ENCODE measurements at places on chromosomes 16 and 17.

GRCh38 chr17:79970576-79971068, 65.0 kb downstream of the TBC1D16 start:
- DNase-seq: no peak

GRCh38 chr17:40963838-40964237, 2.9 kb downstream of the KRT39 start:
- no peak for DNase-seq

GRCh38 chr16:12147681-12148080, 171.1 kb downstream of the SNX29 start:
- no peak for DNase-seq

- no peak for DNase-seq
These were observed 627.8 kb downstream of the KCNJ2 start for GRCh38 chr17:70797166-70797565.

DNA sequence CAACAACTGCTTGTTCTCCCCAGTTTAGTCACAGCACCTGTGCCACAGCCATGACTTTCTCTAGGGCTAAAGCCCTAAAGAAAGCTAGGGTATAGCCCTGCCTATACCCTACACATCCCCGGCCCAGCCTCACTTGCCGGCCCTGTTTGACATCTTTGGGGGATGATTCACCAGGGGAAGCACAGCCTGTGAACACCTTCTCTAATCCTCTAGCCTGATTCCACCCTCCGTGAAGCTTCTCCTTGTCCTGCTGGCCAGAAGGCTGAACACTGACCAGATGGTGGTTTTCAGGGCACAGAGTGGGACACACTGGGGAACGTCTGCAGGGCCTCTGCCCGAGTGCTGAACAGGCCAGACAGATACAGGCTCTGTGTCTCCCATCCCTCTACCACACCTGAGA, 6.0 kb downstream of the CLEC16A start:
- DNase-seq: no peak

DNA sequence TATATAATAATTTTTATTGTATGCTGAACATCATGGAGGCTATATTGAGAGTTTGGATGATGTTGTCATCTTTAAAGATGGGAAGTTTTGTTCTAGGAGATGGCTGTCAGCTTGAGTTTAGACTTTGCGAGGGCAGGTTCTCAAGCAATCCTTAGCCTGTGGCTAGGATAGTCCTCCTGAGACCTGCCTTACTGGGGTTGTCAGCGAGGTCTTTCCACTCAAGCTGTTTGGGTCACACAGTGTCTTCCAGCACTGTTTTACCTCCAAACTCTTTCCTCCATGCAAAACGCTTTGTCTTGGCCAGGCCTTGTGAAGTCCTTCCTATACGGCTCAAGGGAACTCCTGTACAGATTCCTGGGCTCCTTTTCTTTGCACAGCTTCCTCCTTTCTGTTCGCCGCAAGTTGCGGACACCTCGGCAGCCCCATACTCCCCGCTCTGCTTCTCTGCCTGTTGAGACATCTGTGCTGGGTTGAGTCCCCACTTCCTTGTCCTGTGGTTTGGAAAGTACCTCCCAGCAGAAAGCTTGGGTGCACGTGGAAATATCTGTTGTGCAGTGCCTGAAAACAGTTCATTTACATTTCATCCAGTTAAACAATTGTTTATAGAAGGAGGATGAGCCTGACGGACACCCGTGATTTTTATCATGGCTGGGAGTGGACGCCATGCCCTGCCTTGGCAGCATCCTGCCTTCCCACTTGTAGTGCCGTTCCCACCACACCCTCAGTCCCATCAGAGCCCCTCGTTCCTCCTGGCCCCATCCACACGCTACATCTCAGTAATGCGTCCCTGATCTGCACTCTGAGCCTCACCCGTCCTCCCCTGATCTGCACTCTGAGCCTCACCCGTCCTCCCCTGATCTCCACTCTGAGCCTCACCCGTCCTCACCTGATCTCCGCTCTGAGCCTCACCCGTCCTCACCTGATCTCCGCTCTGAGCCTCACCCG, 55.0 kb upstream of the CBFA2T3 start:
- peak; percentile 27 for DNase-seq

- no peak for DNase-seq
These were observed 662 bp upstream of the TUBB3 start for GRCh38 chr16:89922477-89922883.

- DNase-seq: no peak
These were observed 6.7 kb downstream of the ZNF423 start for GRCh38 chr16:49849037-49849753.

GRCh38 chr17:8109661-8110455, 8.5 kb downstream of the ALOXE3 start:
- peak; percentile 65 for DNase-seq

GRCh38 chr17:18267927-18268711, 7.7 kb downstream of the MIEF2 start:
- no peak for DNase-seq

DNA sequence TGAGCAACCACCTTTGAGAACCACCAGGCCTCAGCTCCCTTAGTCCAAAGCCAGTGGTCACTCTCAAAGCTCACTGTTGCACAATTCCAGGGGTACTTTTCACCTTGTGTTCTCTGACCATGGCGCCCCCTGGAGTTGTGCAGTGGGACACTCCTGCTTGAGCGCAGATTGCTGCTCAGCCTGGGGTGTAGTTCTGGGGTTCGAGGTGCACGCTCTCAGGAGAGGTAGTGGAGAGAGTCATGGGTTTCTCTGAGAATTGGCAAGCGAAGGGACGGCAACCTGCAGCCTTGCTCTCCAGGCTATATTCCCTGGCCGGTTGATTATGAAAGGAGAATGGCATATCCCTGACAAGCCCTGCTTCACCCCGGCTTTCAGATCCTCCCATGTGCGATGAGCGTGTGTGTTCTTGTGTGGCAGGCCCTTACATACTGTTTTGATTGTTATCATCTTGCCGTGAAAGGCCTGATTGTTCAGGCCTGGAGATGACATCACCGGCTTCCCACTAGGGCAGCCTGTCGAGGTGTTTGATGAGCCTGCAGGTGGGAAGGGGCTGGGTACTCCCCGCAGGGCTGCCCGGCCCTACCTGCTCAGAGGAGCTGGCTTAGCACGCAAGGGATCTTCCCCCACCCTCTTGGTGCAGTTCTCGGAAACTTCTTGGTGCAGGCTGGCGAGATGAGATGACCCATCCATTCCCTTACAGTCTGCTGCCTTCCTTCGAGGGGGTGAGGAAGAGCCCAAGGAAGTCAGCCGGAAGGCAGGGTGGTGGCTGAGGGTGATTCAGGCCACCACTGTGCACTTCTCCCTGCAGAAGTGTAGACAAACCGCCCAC, 431.2 kb downstream of the SLC39A11 start:
- no peak for DNase-seq

- no peak for DNase-seq
These were observed 127.7 kb downstream of the XYLT1 start for GRCh38 chr16:17343028-17343427.

DNA sequence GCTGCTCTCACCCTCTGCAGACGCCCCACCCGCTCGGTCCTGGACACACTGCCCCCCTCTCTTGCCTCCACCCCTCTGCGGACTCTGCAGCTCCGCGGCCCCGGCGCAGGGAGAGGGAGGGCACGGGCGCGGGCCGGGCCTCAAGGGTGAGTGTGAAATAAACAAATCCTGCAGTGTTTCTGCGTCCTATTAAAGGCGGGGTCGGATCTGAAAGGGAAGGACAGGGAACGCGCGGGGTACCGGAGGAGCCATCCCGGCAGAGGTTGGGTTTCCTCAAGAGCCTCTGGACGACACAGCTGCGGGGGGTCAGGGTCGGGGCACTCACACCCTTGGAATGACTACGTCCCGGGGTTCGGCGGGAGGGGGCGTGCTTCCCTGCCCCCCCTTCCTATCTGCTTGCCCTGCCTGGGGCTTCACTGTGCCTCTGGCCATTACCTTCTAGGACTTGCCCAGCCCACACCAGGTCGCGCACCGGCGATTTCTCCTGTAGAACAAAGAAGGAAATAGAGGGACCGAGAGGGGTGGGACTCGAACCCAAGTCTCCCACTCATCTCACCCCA, 466 bp upstream of the HSF4 start:
- no peak for DNase-seq

- no peak for DNase-seq
These were observed 8.9 kb upstream of the TMEM101 start for GRCh38 chr17:44023545-44024270.

DNA sequence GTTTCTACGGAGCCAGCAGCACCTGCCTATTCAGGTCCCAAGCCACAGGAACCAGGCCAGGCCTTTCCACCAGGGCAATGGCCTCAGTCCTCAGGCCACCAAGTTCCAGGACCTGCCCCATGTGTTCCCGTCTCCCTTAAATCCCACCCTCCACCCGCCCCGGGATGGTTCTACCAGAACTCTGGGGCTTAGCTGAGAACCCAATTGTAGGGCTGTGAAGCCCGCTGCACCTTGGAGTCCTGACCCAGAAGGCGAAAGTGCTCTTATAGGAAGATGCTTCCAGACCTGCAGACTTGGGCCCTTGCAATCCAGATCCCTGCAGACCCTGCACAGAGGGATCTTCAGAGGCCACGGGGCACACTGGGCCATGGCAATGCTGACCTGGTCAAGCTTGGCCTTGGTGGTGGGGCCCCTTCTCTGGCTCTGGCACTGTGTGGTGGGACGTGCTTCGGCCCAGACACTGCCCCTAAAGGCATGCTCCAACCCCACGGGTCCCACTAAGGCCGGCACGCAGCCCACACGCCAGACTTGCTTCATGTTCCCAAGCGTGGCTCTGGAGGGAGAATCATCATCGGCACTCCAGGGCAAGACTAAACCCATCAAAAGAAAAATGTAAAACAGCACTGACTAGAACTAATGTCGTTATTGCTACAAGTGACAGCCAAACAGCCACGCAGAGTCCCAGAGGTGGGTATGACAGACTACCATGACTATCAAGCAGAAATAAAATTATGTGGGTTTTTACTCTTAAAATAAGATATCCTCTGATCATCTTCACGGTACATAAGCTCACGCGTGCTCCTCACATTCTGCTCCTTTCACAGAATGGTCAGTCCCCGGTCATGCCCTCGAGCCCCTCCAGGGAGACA, 41.3 kb upstream of the ATP2A3 start:
- DNase-seq: no peak

DNA sequence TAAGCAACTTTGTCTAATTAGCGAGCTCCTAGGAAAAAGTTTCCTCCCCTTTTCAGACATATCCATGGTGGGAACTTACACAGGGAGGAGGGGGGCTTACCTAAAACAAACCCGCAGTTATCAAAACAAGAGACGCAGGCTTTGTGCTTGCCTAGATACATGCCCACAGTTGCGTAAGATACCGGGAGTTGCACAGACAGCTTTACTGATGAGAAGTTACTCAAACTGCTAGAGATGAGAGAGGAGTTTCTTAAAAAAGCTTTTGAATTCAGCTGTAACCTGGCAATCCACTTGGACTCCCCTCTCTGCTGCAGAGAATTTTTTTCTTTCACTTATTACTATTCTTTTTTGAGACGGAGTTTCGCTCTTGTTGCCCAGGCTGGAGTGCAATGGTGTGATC, 6.8 kb upstream of the ZP2 start:
- DNase-seq: no peak

DNA sequence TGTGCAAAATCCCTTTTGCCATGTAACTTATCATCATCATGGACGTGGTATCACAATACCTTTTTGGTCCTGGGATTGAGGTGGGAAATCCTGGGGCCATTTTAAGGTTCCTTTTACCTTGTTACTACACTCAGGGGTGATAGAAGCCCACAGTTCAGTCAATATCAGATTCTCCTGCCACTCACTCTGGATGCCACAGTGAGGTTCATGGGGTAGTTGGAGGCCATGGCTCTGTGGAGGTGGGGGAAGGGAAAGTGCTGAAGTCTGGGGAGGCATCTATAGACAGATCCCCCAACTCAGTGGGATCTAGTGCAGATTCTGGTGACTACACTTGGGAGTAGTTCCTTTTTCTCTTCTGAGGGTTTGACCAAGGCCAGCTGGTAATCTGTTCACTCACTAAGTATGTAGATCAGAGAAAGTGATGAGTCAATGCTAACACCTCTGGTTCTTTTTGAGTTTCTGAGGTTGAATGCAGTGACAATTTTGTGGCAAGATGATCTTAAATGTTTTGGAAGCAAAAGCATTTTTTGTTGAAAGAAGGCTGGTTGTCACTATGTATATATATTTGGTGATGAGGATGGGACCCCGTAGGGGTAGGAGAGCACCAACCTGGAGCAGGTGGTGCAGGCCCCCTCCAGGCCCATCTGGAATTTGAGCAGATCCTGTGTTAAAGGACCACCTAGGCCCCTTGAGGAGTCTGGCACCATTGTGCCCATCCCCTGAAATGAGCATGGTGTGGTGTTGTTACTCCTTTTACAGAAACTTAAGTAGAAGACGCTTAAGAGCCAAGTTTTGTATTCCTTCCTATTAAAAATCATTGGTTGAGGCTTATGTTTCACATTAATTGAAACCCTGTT, 18.8 kb upstream of the IRF8 start:
- DNase-seq: no peak

- DNase-seq: no peak
These were observed 5.7 kb upstream of the PHAF1 start for GRCh38 chr16:67104061-67104460.

DNA sequence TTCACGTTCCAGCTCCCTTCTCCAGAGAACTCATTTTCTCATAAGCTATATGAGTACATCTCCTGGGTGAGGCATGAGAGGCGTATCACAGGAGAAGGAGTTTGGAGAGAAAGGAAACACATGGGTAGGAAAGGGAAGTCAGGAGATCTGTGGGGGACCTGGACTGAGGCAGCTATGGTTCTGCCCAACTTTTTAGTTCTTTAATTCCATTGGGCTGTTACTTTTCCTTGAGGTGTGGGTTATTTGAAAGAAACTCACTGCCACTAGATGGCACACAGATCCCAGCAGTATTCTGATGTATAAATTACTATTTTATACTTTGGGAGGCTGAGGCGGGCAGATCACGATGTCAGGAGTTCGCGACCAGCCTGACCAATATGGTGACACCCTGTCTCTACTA, 63.6 kb downstream of the NUP93 start:
- DNase-seq: no peak

- DNase-seq: no peak
These were observed 2.6 kb upstream of the NTN1 start for GRCh38 chr17:9018726-9019125.

DNA sequence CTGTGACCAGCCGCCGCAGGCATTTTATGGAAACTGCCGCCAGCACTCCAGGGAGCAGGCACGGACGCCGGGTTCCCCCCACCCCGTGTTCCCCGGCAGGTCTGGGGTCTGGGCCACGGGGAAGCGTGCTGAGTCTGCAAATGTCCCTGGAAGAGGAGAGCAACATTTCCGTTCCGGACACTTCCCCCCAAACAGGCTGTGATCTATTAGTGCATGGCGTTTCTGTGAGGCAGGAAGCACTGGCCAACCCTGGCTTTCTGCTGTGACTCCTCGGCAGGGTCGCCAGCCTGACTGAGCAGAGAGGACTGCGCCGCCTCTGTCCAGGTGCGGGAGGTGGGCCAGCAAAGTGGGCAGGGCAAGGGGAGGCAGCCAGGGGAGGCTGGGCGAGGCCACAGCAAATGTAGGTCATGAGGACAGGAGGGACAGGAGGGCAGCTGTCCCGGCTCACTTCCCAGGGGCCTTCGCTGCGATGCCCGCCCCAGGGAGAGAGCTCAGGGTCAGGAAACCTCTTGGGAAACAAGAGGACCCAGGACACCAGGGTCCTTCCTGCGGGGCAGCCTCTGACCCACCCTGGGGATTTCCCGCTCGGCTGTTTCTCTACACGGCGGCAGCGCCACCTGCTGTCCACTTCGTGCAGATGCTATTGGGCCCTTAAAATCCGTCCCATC, 9.5 kb downstream of the FOXF1 start:
- DNase-seq: peak; percentile 17

- DNase-seq: no peak
These were observed 50.7 kb downstream of the ANKRD11 start for GRCh38 chr16:89439659-89440058.

GRCh38 chr17:75010683-75011400, 1.6 kb upstream of the MRPL58 start:
- DNase-seq: no peak

- no peak for DNase-seq
These were observed 126.4 kb downstream of the SALL1 start for GRCh38 chr16:51024703-51025102.
